ENCODE measurements at places on chromosomes 7 and 10.

GRCh38 chr10:125555267-125555666 is 127.7 kb downstream of the TEX36 start:
- no peak for DNase-seq

DNA sequence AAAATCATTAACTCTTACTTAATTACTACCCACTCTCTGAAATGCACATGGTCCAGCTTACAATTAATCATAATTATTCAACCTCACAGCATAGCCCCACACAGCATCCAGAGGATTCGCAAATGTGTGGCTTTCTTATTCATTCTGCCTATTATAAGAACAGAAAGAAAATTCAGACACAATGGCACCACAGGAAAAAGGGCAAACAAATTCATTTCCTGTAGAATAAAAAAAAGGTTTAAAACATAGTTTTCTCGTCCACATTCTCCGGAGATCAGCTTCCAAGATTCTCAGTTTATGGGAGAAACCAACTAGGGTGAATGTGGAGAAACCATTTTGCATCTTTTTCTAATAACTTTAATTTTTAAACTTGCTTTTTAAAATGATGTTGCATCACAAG is 201.6 kb downstream of the PARD3 start:
- DNase-seq: no peak

DNA sequence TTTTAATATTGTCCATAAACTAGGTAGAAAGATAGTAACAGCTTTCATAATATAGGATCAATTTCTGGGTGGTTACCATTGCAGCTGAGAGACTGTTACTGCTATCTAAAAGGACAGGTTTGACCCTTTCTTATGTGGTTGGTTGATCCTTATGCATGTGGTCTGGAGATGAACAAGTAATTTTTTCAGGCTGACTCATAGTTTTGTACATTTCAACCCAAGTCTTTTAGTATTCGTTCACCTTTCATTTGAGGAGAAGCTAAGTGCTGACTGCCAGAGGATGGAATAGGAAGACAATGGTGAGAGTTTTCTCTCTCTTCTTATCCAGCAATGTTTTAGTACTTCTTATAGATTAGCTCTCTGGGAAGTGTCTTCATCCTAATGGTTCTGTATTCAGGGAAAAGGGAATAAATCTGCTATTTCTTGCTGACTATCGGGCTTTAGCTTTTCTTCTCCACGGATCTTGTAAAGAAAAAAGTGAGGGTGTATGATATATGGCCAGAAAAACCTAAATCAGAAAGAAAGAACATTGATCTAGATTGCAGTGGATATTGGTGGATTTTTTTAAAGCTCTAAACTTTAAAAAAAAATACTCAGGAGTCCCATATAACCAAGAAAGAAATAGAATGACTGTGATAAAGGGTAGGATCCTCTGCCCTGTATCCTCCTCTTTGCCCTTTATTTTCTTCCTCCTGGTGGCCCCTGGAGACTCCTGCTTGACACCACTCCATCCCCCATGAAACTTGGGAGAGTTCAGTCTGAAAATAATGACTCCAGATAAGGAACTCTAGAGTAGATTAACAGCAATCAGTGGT is 88.0 kb downstream of the CPED1 start:
- DNase-seq: no peak

GRCh38 chr10:130018730-130019185 is 54.7 kb upstream of the EBF3 start:
- no peak for DNase-seq

GRCh38 chr7:77244222-77244934 is 44.8 kb upstream of the FGL2 start:
- DNase-seq: no peak

GRCh38 chr7:20744954-20745446 is 41.7 kb downstream of the SP8 start:
- DNase-seq: no peak

GRCh38 chr10:82251222-82251906 is 376.4 kb downstream of the NRG3 start:
- no peak for DNase-seq

All from esophagus squamous epithelium (tissue), 5 donors.